ENCODE measurements at places on chromosomes 11 and 22.

- DNase-seq: no peak
Measured at GRCh38 chr22:48853627-48854240, 973.9 kb downstream of the BRD1 start.

GRCh38 chr11:93840180-93840579, 10.2 kb downstream of the VSTM5 start:
- no peak for DNase-seq

DNA sequence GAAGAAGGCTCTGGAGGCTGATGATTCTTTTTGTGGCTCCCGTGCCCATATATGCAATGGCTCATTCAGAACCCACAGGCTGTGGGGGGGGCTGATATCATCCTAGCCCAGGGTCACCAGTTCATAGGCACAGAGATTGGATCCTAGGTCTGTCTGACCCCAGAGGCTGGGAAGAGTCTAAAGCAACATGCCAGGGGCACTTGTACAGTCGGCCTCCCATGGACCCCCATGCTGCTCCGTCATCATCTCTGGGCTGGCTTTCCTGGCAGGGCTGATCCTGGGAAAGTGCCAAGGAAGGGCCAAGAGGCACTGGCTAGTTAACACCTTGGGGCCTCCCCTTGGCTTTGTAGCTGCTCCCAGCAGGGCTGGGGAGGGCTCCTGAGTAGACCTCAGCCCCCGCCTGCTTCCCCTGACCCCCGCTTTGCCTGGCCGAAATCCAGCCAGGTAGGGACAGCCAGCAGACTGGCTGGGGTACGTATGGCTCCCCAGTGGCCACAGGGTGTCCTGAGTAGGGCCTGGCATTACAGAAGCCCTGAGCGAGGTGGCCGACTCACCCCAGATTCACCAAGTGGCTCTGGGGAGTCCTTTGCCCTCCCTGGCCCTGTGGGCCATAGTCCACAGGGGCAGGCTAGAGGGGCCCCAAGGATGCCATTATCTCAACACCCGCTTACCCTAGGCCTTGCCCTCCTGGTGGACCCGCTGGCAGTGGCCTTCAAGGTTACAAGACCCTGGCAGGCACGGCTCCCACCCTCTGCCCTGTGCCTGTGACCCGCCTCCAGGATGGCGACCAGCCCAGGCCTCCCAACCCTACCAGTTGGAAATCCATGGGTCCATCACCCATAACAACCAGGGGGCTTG, 22.5 kb downstream of the FADS3 start:
- DNase-seq: no peak

DNA sequence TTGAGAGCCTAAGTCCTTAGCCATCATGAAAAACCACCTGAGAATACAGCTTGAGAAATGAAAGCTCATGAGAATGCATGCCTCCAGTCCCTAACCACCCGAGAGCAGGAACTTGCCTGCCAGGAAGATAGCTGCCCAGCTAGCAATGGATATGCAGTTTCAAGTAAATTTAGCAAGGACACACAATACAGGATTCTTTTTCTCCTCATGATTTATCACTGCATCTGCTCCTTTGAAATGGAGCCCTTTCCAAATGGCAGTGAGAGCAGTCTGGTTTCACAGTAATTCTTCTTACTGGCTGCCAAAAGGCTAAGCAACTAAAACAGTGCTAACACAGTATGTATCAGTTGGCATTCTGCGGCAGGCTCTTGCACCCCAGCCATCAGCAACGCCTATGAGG, 109.9 kb downstream of the MICAL3 start:
- no peak for DNase-seq

GRCh38 chr11:9777066-9777465, 113.2 kb downstream of the SWAP70 start:
- no peak for DNase-seq

GRCh38 chr11:129191649-129192048, 476 bp downstream of the ARHGAP32 start:
- no peak for DNase-seq

GRCh38 chr11:19683141-19683805, 29.4 kb upstream of the NAV2 start:
- no peak for DNase-seq

- no peak for DNase-seq
Measured at GRCh38 chr22:48781391-48781790, 1046.3 kb downstream of the BRD1 start.

DNA sequence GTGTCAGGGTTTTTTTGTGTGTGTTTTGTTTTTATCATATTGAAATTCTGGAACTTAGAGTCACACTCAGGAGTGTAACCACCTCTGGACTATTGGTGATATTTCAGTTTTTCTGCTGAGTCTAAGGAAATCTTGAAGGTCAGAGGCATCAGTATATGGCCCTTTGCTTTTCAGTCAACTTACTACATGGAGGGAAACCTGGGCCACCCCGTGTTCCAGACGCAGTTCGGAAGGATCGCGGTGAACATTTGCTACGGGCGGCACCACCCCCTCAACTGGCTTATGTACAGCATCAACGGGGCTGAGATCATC, 19.9 kb downstream of the UPB1 start:
- DNase-seq: no peak
